ENCODE measurements at places on chromosomes 3 and 15.

- no peak for DNase-seq
Measured at GRCh38 chr3:135197246-135197645, 402.2 kb downstream of the EPHB1 start.

DNA sequence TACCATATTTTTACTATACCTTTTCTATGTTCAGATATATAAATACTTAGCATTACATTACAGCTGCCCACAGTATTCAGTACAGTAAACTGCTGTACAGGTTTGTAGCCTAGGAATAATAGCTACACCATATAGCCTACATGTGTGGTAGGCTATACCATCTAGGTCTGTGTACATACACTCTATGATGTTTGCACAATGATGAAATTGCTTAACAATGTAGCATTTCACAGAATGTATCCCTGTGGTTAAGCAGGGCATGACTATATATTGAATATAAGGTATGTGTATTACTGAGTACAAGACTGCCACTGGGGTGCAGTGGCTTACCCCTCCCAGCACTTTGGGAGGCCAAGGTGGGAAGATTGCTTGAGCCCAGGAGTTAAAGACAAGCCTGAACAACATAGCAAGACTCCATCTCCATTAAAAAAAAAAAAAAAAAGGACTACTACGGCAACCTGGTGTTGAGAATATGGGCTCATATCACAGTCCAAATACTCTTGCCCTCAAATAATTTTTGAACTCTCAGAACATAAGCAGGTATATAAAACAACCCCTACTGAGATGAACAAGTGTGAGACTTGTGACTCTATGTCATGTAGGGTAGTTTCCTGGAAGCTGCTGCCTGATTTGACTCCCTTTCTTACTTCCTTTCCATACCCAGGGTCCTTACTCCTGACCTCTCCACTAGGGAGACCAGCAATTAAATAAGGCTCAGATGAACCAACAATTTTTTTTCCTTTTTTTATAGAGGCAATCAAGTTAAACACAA is 4.8 kb downstream of the PPP1R14D start:
- DNase-seq: no peak

DNA sequence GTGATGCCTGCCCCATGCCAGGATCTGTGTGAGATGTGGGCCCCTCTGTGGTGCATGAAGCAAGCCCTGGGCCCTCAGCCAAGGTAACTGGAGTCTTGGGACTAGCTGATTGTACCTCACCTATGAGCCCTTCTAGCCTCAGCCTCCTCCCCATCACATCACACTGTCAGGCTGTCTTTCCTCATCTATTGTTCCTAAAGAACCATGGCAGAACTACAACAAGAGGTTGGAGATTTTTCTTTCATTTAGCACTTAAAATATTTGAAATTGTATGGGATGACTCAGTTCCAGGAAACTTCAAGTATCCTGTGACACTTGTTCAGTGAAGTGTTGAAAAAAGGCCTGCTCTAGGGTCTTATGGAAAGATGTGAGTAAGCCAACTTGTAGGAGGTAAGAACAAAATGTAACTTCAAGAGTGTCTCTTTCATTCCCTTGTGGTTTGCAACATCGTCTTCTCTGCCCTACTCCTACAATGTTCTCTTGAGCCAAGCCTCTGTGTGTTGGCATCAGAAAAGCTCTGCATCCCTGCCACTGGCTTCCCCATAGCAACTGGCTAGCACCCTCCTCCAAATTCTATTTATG is 58.7 kb upstream of the TIPARP start:
- no peak for DNase-seq

GRCh38 chr3:54390582-54390981 is 268.2 kb downstream of the CACNA2D3 start:
- DNase-seq: no peak
